NCI-H460 (cell line): ENCODE measurements at places on chromosomes 3 and 15. TPM values are rescaled to one million over a fixed set of nuclear protein-coding genes. Genes with fewer than 3 reads are reported as not detected.

DNA sequence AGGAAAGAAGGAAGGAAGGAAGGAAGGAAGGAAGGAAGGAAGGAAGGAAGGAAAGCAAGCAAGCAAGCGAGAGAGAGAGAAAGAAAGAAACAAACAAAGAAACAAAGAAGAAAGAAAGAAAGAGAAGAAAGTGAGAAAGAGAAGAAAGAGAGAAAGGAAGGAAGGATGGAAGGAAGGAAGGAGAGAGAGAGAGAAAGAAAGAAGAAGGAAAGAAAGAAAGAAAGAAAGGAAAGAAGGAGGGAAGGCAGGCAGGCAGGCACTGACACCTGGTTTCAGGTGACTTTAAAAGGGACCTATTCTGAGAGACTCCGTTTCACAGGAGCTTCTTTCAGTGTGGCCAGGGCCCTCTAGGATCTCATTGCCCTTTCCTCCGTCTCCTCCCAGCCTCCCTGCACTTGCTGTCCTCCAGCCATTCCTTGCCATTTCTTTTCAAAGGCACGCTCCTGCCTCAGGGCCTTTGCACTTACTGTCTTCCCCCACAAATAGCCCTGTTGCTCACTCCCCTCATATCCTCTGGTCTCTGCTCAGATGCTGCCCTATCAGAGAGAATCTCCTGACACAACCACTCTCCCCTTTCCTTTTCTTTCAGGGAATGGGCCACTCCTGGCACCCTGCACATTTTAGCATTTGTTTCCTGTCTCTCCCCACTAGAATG lies 31.5 kb downstream of the IL12A start:
- DNase-seq: no peak

The ACSBG1 gene
- total RNA-seq: 0.02 TPM in 1 of 2 replicates, not detected in the other

- no peak for DNase-seq
These were observed 2.1 kb downstream of the ABHD17C start for GRCh38 chr15:80697075-80697685.

- DNase-seq: peak; percentile 31
These were observed 1287.1 kb upstream of the GBE1 start for GRCh38 chr3:83048556-83048955.

The PATL2 gene
- total RNA-seq: 0.15 TPM in 1 of 2 replicates, not detected in the other

GRCh38 chr15:89665449-89666181 lies 10.3 kb upstream of the KIF7 start:
- DNase-seq: peak; percentile 30
